Left ventricle myocardium inferior (tissue), 1 donor: ENCODE measurements at places on chromosomes 11 and 22.
A peak's percentile ranks its signal among the peaks of the same experiment; 100 is the strongest.

GRCh38 chr11:17221968-17222367 is 14.2 kb upstream of the PIK3C2A start:
- no peak for DNase-seq

- DNase-seq = no peak
Observed at GRCh38 chr22:49322861-49323622, 504.6 kb downstream of the BRD1 start.

DNA sequence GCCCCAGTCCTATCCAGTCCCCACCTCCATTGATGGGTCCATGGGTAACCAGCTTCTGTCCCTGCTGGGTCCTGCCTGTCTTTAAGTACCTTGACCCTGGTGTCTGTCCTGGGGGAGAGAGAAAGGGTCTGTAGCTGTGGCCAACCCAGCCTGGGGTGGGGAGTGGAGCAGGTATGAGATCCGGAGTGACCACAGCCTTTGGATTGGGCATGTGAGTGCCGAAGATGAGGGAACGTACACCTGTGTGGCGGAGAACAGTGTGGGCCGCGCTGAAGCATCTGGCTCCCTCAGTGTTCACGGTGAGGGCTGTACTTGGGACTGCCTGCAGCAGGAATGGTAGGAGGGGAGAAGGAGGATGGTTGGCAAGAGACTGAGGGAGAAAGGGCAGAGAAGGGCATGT is 5.2 kb downstream of the ROBO3 start:
- no peak for DNase-seq

DNA sequence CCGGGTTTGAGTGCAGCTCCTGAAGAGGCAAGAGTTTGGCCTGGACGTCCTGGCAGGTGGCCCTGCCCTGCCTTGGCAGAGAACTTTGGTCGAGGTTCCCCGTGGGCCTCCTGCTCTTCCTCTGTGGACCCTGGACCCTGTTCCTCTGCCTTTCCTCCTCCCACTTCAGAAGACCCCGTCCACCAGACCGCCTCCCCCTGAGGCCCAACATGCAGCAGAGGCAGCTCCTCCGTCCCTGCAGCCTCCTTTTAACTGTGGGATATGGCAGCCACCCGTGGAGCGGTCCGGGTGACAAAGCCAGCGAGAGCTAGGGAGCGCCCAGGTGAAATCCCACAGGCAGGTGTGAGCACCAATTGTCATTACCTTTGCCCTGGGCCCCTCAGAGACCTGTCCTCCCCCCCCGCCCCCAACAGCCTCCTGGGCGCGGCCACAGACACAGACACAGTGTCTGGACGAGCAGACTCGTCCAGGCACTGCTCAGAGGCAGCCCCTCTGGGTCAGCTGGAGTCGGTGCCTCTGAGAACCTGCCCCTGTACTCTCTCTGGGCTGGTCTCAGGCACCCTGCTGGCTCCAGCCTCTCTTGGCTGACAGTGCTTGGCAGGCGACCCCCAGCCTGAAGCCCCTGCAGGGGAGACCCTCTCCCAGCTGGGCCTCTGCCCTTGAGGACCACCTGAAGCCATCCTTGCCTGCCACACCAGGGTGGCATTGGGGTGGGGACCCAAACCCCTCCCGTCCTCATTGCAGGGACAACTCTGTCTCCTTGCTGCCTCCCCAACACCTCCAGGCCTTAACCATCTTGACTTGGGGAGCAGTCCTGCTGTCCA is 4.1 kb upstream of the PTDSS2 start:
- no peak for DNase-seq

GRCh38 chr11:41400819-41401382 is 58.6 kb downstream of the LRRC4C start:
- no peak for DNase-seq

DNA sequence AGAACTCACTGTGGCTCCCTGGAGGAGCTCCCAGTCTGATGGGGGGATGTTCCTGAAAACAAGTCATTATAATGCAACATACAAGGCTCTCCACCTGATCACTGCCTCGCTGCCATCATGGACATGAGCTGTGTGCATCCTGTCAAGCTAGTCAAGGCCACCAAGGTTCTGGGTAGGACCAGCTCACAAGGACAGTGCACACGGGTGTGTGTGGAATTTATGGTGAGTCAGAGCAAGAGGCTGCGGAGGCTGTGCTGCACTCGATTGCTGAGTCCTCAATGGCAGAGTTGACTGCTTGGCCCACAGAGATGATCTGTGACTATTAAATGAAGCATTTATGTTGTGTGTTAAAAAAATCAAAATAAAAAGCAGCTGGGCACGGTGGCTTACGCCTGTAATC is 96.6 kb downstream of the SEZ6L start:
- DNase-seq = no peak

GRCh38 chr11:12179531-12179930 is 69.1 kb downstream of the MICAL2 start:
- DNase-seq = no peak

DNA sequence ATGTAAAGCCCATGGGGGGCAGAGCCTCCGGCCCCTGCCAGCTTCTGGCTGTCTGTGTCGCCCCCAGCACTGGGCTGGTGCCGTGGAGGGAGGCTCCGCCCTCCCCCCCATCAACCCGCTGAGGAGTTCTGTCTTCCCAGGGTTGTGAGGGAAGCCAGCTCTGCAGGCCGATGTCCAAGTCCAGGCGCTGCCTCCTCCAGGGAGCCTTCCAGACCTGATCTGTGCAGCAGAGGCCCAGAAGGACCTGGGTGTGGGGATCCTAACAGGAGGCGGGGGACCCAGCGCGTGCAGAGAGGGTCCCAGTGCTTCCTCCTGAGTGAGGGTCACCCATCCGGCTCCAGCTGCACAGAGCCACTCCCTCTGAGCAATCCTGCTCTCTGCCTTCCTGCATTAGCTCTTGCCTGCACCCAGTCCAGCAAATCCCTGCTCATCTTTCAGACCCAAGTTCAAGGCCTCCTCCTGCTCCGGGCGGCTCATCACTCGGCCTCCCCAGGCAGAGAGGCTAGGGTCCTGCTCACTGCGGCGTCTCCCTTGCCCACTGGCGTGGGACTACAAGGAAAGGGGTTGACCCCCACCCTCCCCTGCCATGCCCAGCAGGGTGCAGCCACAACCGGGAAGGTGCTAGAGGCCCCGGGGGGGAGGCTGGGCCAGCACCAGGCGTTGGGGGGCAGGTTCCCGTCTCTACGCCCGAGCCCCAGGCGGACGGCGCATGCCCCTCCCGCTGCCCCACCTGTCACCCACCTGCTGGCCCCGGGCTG is 16.4 kb downstream of the PRR33 start:
- peak; percentile 49 for DNase-seq

GRCh38 chr22:26202280-26202924 is 33.1 kb downstream of the SEZ6L start:
- no peak for DNase-seq

GRCh38 chr11:65861533-65862183 is 1.4 kb downstream of the MUS81 start:
- no peak for DNase-seq

DNA sequence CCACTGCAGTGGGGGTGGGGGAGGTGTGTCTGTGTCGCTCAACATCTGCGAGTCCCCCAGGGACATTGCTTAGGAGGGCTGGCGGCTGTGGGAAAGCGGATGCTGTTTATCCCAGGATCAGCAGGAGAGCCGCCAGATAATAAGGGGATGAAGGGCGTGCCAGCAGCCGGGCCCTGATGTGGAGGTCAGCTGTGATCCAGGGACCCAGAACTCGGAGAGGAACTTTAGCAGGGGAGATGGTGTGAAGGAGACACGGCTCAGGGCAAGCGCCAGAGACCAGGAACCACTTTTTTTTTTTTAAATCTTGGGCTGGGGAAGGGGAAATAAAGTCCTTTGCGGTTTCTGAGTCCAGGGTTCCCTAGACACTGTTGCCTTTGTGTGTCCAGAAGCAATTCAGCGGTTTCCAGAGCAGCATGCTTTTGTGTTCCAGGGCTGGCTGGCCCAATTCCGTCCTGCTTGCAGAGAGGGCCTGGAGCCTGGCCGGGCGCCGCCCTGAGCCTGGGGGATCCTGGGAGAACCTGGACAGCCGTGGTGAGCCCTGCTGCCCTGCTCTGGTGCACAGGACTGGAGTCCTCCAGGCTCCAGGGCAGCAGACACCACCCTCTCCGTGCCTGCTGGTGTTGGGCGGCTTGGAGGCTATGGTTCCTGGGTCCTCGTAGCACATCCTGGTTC is at the start of gene GRAMD4:
TSS of gene GRAMD4 (plus strand) at position 557 of the 672 bp plus-strand sequence. CDS start 6,414 bp downstream, outside the sequence.
- DNase-seq = peak; percentile 74

GRCh38 chr11:64128255-64129006 is 37.5 kb downstream of the MACROD1 start:
- DNase-seq = no peak

DNA sequence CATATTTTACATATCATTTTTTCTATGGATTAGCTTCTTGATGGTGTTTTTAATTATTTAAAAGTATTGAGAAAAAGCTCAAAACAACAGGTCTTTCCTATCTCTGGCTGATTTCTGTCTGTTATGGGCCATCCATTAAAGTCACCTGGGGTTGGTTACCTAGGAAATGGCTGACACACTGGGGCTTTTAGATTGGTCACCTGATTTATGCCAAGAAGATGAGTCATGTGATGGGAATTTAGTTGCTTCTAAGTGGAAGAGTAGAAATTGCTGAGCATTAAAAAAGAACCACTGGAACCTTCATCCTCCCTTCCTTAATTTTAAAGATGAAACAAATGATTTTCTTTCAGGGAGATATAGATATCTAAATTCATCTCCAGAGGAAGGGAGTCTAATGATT is 48.8 kb upstream of the LARGE1 start:
- no peak for DNase-seq

GRCh38 chr22:30423301-30423958 is 2.1 kb upstream of the MTFP1 start:
- DNase-seq = peak; percentile 74

DNA sequence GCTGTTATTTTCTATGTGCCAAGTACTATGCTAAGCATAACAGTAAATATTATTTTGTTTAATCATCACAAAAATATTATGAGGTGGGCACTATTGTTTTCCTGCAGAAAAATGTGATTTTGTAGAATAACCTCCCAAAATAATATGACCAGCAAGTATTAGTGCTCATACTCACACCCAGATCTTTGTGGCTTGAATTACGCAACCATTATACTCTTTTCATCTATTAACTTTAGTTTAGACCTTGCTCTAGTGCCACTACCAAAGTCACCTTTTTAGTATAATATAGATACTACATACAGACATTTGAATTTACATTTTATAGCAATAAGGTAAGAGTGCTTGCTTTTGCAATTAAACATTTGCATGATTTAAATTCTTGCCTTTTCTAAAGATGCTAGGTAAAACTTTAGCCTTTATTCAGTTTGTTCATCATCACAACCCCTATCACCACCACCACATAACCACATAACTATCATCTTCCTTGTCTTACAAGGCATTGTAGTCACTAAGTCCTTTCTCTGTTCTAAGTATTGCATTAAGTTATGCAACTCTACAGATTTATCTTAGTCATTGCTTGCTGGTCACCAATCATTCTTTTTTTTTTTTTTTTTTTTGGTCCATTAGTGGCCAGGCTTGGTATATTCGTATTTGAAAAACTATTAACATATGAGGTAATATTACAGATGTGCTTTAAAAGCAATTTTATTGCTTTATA is 68.4 kb downstream of the GAS2 start:
- no peak for DNase-seq

DNA sequence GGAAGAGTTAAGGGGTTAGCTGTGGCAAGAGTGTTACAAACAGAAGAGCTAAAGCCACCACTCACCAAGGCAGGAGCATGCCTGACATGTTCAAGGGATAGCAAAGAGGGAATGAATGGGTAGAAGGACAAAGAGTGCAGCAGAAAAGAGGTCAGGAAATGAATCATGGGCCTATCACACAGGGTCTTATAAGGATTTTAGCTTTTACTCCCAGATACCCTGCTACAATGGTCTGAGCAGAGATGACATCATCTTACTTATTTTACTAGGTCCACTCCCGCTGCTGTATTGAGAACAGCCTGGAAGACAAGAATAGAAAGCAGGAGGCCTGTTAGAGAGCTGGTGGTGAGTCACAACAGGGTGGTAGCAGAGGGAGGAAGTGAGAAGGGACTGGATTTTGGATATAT is 9.8 kb downstream of the TRAF6 start:
- no peak for DNase-seq

GRCh38 chr22:27719036-27719347 is 82.6 kb downstream of the MN1 start:
- no peak for DNase-seq

DNA sequence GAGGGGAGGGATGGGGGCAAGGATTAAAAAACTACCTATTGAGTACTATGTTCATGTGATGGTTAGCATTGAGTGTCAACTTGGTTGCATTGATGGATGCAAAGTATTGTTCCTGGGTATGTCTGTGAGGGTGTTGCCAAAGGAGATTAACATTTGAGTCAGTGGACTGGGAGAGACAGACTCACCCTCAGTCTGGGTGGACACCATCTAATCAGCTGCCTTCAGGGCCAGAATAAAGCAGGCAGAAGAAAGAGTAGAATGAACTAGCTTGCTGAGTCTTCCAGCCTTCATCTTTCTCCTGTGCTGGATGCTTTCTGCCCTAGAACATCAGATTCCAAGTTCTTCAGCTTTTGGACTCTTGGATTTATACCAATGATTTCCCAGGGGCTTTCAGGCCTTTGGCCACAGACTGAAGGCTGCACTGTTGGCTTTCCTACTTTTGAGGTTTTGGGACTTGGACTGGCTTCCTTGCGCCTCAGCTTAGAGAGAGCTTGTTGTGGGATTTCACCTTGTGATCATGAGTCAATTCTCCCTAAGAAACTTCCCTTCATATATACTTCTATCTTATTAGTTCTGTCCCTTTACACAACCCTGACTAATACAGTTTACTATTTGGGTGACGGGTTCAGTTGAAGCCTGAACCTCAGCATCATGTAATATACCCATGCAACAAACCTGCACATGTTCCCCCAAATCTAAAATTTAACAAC is 70.2 kb downstream of the MTNR1B start:
- no peak for DNase-seq

DNA sequence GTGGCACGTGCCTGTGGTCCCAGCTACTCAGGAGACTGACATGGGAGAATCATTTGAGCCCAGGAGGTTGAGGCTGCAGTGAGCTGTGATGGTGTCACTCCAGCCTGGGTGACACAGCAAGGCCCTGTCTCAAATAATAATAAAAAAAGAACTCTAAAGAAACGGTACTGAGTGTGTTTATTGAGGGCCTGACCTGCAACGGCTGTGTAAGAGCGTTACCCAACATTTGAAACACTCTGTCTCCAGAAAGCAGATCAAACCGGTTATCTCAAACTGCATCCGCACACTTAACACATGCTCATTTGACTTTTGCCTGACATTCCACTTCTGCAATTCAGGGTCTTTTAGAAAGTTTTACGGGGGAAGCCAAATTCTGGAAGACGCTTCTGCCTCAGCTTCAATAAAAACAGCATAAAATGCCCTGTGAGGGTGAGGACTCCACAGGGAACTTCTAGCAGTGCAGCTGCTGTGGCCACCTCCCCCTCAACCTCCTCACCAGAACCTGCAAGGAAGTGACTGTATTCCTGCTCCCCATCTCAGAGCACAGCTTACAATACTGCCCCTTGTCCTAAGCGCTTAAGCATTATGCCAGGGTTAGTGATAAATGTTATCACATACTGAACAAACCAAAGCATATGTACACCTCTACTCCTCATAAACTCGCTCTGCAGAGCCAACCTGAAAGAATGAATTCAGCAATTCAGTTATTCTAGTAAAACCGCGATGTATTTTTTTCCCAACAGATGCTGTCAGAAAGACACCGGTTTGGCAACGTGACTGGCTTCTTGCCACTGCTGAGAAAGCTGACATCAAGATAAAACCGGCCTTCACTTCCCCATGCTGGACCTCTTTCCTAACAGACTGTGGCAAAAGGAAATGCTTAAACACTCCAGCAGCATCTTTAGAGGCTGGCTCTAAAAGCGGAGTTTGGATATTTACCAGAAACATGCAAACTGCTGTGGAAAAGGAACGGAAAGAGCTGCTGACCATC is 52.2 kb downstream of the PRDM10 start:
- peak; percentile 25 for DNase-seq

- no peak for DNase-seq
Observed at GRCh38 chr11:116828632-116829524, 829 bp upstream of the APOC3 start.
